ENCODE measurements at places on chromosomes 16 and 17.

GRCh38 chr16:29678691-29679267 is at the start of gene QPRT:
TSS of gene QPRT (plus strand) at chr16:29679180. CDS start at chr16:29679198, 18 bp downstream.
- DNase-seq, result peak; percentile 73

DNA sequence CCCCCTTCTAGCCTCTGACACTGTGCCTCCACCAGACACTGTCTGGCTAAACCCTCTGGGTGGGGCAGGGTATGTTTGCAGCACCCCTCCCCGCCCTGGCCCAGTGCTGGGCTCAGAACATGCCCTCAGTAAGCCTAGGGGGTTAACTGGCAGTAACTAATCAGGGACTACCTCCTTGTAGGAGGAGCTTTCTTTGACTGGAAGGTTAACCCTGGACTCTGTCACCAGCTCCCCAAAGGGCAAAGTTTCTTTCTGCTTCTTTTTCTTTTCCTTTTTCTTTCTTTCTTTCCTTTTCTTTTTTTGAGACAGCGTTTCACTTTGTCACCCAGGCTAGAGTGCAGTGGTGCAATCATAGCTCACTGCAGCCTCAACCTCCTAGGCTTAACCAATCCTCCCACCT is 76.8 kb downstream of the PLXDC1 start:
- no peak for DNase-seq

GRCh38 chr17:66904760-66905624 is 59.5 kb upstream of the CACNG4 start:
- DNase-seq, result no peak

DNA sequence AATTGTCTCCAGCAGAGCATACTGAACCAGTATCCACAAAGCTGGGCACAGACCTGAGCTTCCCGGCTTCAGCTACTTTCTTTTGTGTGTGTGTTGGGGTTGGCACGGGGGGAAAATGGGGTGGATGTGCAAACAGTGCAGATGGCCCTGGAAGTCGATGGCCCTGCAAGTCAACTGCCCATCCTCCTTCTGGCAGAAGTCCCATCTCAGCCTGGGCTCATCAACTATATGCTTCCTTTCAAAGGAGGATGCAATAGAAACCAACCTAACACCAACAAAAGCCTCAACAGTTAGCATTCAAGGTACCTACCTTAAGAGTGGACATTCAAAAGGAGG is 55.7 kb downstream of the SOX9 start:
- DNase-seq, result no peak

GRCh38 chr17:48062273-48062672 is 14.1 kb downstream of the NFE2L1 start:
- DNase-seq, result no peak

DNA sequence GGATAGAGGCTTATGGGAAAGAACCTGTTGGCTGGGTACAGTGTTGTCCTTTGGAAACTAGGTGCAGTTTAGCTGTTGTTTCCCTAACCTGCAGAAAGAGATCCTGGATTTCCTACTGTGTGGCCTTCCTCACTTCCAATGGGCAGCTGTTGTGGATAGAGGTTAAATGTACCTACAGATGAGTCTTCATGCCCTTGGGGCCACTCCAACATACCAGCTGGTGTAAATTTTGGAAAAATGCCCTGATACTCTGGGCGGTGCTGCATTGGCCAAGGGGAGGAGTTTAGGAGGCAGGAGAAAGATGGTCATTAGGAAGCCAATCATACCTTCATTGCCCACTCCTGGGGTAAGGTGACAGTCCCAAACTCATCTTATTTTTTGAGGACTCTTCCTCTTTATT is 70.2 kb downstream of the SNX11 start:
- DNase-seq, result no peak

DNA sequence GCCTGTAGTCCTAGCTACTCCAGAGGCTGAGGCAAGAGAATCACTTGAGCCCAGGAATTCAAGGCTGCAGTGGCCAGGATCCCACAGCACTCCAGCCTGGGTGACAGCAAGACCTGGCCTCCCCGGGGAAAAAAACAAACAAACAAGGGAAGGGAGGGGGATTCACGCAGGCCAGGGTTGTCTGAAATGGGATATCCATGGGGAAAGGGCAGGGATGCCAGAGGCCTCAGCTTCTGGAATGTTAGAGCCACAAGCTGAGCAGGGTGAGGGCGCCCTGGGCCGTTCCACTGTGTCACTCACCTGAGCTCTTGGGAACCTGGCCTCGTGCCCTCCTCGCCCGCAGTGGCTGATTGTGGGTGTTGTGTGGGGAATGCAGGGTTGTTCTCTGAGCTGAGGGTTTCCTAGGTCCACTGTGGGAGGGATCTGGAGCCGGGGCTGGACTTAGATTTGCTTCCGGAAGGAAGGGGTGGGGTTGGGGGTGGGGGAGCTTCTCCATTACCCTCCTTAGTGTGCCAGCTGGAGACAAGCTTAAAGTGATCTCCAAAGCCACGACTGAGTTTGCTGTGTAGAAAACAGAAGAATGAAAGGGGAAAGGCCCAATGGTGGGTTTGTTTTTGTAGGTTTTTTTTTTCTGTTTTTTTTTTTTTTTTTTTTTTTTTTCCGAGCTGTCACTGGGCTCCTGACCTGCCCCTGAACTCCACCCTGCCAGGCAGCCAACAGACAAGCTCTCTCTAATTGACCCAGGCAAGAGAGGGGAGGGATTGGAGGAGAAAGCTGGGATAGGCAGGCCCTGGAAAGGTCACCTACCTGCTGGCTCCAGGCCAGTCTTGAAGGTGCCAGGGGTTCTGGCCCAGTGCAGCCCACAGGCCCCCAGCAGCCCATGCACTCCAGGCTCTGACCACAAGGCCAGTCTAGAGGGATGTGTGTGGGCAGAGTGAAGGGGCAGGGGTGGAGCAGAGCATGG is at the start of gene SULT1A1:
TSS of gene SULT1A1 (minus strand) at position 414 of the 964 bp plus-strand sequence. CDS start 1,189 bp downstream, outside the sequence.
- no peak for DNase-seq

- no peak for DNase-seq
Measured at GRCh38 chr16:4513086-4513860, 25.3 kb downstream of the CDIP1 start.

GRCh38 chr16:71459510-71459909 is 2.5 kb downstream of the ZNF23 start:
- no peak for DNase-seq

DNA sequence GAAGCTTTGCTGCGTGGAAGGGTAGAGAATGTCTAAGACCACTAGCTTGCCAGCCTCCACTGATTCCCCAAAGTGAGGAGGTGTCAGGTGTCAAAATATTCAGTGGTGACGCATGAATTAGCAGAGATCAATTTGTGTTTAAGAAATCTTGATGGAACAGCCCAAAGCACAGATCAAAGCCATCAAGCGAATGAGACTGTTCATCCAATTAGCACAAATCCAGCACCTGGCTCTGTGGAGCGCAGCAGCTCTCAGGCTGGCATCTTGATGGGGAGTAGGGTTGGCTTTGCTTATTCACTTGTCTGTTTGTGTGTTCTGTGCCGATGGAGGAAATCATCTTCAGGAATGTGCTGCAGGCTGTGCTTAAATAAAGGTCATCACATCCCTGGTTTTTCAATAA is 456.8 kb upstream of the CCL2 start:
- no peak for DNase-seq

GRCh38 chr16:81026429-81026828 is 9.2 kb upstream of the ATMIN start:
- DNase-seq, result no peak

DNA sequence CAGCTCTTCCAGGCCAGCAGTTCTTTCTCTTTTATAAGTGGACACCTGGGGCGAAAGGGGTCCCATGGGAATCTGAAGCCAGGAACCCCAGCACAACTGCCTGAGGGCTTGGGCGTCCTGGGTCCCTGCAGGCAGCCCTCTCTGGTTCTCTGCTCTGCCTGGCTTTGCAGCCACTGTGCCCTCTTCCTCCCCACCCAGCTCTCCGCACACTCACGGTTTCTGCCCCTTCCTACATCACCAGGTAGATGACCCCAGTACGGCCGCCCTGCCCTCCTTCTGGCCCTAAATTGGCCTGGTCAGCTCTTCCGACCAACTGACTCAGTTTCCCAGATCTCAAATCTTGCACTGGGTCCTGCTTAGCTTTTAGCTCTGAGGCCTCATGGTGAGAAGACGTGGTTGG is 225.3 kb downstream of the KATNIP start:
- DNase-seq, result no peak

- no peak for DNase-seq
Measured at GRCh38 chr17:49522357-49522890, 27.3 kb downstream of the NGFR start.

- DNase-seq, result no peak
Measured at GRCh38 chr16:88531931-88532433, 38.2 kb upstream of the ZC3H18 start.

DNA sequence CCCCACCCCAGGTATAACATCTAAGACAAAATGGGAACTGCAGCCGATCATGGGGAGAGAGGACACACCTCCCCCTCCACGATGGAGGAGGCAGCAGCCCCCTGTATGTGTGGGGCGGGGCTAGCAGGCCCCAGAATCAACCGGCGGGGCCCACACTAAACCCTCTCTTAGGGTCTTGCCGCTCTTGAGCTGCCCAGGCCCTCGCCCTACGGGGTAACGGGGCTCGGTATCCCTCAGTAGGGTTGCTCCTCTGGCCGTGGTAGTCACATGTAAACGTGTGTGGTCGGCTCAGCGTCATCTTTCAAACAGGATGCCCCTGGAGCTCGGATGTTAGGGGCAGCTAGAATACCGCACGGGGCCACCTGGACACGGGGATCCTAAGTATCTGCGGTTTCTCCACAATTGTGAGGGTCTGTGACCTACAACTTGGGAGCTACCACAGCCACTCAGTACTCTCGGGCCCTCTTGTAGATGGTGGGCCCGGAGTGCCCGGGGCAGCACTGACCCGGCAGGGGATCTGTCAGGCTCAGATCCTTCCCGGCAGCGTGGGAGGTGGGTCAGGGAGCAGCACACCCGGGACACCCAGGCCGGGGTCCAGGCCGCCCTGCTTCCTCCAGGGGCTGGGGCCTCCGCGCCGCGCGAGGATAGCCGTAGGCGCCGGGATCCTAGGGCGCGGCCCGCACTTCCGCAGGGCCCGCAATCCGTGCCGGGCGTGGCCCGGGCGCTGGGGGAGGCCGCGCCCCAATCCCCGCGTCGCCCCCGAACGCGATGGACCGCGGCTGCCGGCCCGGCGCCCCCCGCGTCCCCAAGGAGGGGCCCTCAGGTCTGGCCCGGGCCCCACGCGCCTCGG is 781 bp downstream of the ARHGDIA start:
- peak; percentile 41 for DNase-seq

DNA sequence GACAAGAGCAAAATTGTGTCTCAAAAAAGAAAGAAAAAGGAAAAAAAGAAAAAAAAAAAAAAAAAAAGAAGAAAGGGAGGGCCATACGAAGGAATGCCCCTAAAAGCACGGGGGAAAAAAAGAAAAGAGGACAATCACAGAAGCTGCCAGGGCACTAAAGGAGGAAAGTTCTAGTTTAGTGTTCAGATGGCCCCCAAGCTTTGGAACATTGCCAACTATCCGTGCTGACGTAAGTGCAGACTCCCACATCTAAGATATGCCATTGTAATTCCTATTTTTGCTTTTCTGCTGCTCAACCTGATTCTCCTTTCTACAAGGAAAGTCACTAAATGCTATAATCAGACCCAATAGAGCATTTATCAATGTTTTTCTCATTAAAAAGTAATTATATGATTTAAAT is 842.1 kb downstream of the KCNJ2 start:
- no peak for DNase-seq

- no peak for DNase-seq
Measured at GRCh38 chr16:2026461-2027023, at the start of gene NHERF2. TSS of gene NHERF2 (plus strand) at chr16:2026902. CDS start at chr16:2027006, 104 bp downstream.

- DNase-seq, result no peak
Measured at GRCh38 chr16:88939245-88939971, 37.6 kb downstream of the CBFA2T3 start.

GRCh38 chr16:54402270-54402669 is 115.7 kb upstream of the IRX3 start:
- no peak for DNase-seq

DNA sequence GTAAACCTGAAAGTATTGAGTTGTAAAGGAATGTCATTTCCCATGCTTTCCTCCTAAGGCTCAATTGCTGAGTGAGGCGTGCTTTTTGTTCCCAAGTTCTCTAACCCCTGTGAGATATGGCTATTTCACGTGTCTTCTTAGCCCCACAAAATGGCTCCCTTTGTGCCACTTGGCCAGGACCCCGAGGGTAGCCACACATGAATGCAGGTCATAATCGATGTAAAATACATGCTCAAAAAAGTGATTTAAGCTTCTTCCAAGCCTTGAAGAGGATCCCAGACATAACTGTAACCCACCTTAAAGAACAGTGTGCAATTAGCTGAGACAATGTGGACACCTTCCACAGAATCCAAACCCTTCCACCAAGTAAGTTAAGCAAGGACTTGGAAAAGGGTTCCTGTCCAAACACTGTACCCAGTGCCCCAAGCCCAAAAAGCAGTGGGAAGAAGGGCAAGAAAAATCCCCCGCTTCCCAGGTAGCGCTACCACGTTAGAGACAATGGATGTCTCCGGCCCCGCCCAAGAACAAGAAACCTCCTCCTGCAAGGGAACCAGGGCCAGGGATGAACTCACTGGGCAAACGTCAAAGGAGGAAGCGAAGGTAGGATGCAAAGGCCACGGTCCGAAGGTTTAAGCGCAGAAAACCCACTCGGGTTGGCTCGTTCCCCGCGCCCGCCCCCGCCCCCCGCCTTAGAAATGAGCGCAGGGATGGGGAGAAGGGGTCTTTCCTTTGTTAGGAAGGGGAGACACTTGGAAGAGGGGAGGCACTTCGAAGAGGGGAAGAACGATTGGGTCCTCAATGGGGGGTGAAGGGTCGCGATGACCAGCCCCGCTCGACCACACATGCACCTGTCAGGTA is 1.2 kb downstream of the JPT1 start:
- DNase-seq, result peak; percentile 51

- DNase-seq, result no peak
Measured at GRCh38 chr16:79348521-79349306, 251.8 kb downstream of the MAF start.

- DNase-seq, result peak; percentile 55
Measured at GRCh38 chr17:39197380-39198185, at the start of gene CACNB1. TSS of gene CACNB1 (minus strand) at chr17:39197669. CDS start at chr17:39197495, 174 bp downstream.

DNA sequence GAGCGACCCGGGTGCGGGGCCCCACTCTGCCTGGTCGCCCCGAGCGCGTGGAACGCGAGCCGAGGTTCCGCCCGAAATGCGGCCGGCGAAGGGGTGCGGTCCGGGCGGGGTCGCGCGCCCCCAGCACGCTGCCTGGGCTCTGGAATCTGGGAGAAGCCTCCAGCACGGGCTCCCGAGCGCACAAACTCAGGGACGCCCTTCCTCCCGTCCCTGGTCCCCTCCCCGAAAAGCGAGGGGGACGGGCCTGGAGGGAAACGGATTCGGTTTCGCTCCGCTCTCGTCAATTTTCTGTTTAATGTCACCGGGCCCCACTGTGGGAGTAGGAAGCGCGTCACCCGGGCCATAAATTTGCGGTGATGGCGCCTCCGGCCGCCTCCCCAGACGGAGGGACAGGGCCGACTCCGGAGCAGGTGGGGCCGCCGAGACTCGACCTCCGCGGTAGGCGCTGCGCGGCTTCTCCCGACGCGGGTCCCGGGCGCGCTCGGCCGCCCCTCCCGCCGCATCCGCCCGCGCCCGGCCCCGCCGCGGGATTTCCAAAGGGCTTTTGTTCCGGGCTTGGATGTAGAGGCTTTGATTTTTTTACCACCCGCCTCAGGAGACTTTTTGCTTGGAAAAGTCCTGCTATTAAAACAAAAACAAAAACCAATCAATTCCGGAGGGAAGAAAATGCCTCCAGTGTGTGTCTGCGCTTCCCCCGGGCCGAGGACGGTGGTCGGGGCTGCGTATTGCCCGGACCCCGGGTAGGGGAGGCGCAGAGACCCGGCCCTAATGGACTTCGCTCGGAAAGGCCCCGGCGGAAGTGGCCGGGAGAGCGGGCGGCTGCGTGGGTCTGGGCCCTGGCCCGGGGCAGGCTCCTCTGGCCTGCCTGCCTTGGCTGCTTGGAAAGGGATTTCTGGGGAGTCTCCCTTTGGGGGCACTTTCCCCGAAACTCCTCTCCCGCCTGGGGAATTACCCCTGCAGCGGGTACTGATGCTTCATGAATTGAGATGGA is 7.9 kb upstream of the BAHCC1 start:
- DNase-seq, result peak; percentile 68
